Endodermal cell (in vitro differentiated cells): ENCODE measurements at places on chromosomes 7 and 10. TPM values are rescaled to one million over a fixed set of nuclear protein-coding genes. Genes with fewer than 3 reads are reported as not detected.

GRCh38 chr7:8154272-8154671, 107.7 kb downstream of the ICA1 start:
- DNase-seq, result no peak

- no peak for DNase-seq
Measured at GRCh38 chr10:6142644-6143043, 53.8 kb downstream of the RBM17 start.

- no peak for DNase-seq
Measured at GRCh38 chr7:1543826-1544177, 12.2 kb downstream of the TMEM184A start.

Gene CHST15
- 7.5 to 12.7 TPM (median 8.4 TPM) in 3 replicates for total RNA-seq

Gene CRHR2
- not detected in 3 replicates for total RNA-seq

DNA sequence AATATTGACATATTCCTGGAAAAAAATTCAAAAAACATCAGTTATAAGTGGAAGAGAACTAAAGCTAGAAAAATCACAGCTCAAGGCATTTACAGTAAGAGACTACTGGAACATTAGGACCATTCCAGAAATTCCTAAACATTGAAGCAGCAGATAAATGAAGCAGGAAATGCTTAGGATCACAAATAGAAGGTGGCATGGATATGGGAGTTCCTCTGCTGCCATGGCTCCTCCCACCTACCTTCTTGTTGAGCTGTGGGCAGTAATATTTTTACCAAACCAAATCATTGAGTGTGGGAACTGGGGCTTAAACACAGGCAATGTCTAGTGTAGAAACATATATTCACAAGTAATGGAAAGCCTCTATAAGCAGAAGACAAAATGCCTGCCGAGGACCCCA, 292.8 kb downstream of the ANKRD7 start:
- no peak for DNase-seq

GRCh38 chr10:33151344-33151864, 183.1 kb downstream of the NRP1 start:
- DNase-seq, result no peak

GRCh38 chr7:25392588-25393338, 164.5 kb upstream of the NPVF start:
- DNase-seq, result peak; percentile 68

- DNase-seq, result no peak
Measured at GRCh38 chr10:120650705-120651399, 193.8 kb downstream of the PLPP4 start.
